ENCODE measurements at places on chromosomes 1 and 21.

GRCh38 chr1:30085811-30086770, 637.3 kb downstream of the MATN1 start:
- DNase-seq = peak; percentile 7

DNA sequence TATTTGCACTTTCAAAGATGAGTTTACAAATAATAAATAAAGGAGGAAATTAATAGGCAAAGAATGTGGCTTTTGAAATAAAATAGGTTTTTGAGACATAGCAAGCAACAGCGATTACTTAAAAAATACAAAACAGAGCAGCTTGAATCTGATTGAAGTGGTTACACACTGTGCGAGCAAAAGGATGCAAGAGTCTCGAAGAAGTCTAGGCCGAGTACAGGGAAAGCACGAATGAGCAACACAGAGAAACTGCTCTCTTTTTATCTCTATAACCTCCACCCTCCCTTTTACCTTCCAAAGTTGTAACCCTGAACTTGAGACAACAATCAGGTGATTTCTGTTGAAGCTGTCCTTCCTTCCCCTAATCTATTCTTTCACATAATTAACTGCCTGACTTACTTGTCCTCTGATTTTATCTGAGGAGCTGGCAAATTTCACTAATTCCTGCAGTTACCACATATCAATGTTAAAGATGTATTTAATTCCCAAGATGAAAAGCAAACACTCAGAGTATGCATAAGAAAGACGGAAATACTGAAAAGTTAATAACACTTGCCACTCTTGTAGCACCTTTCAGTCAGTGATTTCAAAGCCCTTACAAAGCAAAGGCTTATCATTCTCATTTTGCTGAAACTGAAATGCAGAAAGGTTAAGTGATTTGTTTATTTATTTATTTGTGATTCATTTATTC, 1030.1 kb downstream of the ADGRL2 start:
- no peak for DNase-seq

DNA sequence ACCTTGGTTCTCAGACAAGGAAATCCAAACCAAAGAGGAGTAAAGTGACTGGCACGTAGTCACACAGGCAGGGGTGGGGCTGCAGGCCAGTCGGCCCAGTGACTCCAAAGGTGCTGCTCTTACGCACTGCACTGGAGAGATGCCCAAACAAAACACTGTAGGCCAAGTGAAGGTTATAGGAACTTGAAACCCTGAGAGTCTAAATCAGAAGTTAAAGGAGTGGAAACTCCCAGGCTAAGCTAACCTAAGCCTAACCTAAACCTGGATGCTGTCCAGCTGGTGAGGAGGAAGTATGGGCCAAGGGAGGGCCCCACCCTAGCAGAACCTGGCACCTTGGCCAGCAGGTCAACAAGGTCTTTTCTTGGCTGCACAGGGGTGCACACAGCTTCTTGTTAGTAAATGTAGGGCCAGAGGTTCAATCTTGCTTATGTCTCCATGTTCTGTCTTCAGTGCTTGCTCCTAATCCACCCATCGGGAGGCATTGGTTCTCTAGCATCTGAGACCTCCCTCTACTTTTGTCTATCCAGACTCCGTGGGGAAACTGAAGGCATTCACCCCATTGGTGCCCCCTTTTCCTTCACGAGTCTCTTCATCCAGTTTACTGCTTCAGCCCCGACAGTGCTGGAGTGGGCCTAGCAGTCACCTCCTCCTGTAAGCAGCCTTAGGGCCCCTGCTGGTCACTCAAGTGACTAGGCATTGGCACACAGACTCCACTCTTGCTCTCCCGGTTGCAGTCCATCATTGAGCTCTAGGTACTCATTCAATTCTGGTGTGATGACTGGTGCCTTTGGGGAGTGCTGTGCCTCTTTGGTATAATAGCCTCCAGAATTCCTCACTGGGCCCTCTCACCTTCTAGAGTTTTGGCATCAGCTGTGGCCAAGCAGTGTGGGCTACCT, 12.9 kb upstream of the TMEM125 start:
- DNase-seq = no peak

DNA sequence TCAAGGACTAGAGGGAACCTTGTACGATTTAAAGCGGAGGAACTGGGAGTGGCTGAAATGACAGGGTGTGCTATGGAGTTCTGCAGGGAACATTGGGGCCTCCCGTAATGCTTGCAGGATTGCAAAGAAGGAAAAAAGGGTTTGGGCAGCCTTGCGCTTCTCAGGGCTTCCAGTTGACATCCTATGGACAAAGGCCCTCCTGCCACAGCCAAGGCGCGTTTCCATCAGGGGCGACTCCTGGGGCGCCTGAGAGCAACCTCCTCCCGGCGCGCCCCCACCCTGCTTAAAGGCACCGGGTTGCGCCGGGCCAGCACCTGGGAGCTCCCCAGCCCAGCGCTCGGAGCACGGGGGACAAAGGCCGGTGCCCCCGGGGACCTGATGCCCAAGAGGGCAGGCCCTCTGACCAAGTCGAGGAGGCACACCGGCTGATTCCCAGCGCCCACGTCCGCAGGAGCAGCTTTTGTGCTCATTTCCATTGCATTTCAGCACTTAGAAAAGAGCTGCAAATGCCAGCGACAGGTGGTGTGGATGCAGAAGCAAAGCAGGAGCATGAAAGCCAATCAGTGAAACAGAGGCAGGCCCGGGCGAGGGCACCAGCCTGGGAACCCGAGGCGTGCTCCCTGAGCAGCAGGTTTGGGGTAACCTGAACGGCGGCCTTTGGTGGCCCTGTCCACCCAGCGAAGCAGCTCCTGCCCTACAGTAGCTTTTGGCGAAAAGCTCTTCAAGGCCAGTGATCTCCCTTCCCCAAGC, 17.6 kb upstream of the RNF187 start:
- no peak for DNase-seq

- no peak for DNase-seq
Measured at GRCh38 chr1:212700223-212700891, 717 bp upstream of the BATF3 start.

- no peak for DNase-seq
Measured at GRCh38 chr1:27130798-27131197, 24.1 kb downstream of the SLC9A1 start.

DNA sequence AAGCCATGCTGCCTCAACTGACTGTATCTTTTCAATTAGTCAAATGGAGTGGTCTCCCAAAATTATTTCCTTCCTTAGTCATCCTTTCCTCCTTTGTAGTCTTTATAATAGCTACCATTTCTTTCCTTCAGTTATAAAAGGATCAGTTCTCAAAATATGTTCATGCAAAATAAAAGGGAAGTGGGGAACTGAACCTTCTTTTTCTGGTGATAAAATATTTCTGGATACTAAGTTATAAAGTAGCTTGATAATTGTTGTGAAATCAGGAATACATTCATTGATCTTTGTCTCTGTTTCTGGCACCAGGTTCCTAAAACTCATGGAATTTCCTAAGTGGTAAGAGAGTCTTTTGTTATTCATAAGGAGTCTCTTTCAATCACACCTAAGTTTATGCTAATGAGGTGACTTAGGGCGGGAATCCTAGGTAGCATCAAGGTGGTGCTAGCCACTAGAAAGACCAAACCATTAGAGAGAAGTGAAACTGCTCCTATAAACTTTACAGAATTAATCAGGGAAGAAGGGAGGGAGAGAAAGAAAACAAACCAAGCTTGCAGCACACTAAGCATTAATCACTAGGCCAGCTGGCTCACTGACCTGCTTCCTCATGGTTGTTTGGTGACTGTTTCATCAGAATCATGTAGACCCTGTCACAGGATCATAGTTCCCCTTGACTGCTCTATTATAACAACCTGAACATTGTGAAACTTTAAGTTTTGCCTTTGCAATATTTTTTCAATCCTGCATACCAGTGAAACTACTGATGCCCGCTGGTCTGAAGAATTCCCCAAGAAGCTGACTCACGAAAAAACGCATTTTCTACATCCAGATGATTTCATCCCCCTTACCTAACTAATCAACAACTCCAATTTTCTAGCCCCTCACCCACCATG, 161.6 kb upstream of the PTBP2 start:
- no peak for DNase-seq

GRCh38 chr1:221768444-221769066, 26.7 kb upstream of the DUSP10 start:
- no peak for DNase-seq

DNA sequence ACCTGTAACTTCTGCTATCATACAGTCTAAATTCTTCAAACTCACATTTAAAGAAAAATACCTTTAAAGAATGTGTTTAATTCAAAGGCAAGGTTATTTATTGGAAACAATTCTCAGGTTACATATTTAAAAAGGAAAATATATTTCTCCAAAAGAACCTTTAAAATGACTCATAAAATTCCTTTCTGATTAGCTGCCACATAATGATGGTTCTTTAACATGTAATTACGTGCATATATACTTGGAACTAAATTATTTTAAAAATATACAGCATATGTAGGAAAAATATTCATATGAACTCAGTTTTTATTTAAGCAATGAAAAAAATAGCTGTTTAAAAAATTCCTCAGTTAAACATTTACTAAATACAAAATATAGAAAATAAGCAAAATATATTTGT, 173.6 kb downstream of the COP1 start:
- DNase-seq = no peak

DNA sequence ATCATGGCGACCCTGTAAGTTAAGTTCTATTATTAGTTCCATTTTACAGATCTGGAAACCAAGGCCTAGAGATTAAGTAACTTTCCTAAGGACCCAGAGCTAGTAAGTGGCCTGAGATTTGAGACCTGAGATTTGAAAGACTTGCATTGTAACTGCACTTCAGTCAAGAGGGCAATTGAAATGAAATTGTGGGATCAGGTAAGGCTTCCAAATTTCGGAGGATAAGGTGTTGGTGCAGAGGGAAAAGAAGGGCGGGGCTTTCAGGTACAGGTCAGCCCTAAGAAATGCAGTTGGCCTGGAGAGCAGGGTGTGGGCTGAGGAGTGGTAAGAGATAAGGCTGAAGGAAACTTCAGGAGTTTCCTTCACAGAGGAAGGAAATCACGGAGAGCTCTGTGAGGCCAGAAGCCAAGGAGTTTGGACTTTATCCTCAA, 51.1 kb downstream of the SLC16A1 start:
- no peak for DNase-seq

DNA sequence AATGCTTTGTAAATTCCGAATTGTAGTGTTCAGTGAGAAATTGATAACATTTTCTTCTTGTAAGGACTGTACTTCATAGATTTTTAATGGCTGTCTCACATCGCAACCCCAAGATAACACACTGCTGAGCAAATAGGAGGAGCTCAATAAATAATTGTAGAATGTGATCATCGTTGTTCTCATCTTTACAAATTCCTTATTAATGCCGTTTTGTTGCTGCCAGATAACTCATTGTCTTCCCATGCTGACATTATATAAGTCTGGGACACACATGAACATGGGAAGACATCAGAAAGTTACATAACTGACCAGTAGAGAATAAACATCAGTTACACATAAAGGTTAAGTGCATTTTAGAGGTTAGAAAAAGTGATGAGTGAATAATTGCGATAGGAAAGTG, 46.4 kb upstream of the TSPAN2 start:
- no peak for DNase-seq

DNA sequence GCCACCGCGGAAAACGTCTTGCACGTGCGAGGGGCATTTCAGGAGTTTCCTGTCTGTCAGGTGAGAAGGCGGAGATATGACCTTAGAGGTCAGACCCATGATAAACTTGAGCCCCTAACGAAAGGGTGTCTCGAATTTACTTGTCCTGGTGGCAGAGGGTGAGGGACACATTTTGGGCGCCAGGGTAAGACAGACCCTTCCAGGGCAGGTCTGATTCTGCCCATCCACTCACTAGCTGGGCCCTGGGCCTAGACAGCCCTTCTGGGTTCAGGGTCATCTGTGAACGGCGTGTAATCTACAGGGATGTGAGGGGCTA, 395 bp upstream of the CSRP1 start:
- no peak for DNase-seq

DNA sequence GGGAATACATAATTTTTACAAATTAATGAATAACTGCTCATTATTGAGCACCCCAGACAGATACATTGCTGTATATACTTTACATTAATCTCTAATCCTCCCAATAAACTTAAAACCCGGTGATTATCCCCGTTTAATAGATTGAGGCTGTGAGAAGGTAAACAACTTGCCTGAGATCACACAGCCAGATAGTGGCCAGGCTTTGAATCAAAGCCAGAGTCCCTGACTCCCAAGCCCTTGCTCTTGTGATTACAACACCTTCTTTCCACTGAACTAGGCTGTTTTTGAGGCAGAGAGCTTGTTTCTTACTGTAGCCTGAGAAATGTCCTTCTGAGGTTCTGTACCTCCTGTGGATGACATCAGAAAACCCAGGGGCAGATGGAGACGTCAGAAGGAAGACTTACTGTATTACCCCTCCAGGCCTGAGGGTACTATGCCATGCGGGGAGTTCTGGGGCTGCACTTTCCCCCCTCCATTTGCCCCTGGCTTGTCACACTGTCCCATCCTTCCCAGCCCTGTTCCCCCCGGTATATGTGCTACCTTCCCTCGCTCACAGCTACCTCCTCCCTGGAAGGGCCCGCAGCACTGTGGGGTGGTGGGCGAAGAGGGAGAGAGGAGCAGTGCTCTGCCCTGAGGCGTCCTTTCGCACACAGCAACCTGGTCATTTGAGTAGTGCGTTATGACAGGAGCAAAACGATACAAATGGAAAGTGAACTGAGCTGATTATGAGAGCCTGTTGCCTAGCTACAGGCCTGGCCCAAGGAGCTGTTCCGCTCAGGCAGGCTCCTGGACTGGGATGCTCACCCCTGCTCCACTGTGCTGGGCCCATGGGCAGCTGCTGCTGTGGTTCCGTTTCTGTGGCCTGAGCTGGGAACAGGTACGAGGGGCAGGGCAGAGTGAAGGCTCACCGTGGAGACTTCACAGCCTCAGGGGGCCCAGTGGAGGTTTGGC, 4.6 kb downstream of the KCNC4 start:
- no peak for DNase-seq

DNA sequence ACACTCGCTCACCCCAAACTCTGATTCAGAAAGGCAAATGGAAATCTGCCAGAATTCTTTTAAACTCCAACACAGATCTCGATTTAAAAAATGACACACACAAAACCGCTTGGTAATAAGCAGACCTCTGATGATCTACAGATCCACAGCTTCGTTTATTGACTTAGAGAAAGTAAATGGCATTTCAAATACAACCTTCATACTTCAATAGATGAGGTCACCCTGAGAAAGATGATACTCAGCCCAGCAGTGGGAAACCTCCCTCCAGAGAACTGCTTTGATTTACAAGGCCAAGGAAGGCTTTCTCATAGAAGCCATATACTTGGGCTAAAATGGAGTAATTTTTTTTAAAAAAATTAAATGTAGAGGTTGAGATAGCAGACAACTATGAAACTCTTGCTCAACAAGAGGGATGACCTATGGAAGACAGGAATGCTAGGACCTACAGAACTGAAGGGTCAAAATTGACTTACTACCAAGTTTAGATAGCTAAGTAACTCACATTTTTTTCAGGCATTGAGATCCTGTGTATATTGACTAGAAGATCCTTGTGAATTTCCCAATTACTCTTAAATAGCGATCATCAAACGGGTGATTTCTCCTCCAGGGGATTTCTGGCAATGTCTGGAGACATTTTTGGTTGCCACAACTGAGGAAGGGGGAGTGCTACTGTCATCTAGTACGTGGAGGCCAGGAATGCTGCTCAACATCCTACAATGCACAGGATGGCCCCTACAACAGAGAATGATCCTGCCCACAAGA, 143.9 kb downstream of the CLIC6 start:
- no peak for DNase-seq

- DNase-seq = no peak
Measured at GRCh38 chr1:33641104-33641830, 168.8 kb downstream of the ZSCAN20 start.

All from stimulated activated CD8-positive, alpha-beta memory T cell treated with anti-CD3 and anti-CD28 coated beads, Interleukin-15, amount 100 ng/mL, for 48 hours (primary cell).